ENCODE measurements at places on chromosomes 7 and 10.

- DNase-seq: no peak
These were observed 40.9 kb downstream of the NAMPT start for GRCh38 chr7:106243893-106244292.

DNA sequence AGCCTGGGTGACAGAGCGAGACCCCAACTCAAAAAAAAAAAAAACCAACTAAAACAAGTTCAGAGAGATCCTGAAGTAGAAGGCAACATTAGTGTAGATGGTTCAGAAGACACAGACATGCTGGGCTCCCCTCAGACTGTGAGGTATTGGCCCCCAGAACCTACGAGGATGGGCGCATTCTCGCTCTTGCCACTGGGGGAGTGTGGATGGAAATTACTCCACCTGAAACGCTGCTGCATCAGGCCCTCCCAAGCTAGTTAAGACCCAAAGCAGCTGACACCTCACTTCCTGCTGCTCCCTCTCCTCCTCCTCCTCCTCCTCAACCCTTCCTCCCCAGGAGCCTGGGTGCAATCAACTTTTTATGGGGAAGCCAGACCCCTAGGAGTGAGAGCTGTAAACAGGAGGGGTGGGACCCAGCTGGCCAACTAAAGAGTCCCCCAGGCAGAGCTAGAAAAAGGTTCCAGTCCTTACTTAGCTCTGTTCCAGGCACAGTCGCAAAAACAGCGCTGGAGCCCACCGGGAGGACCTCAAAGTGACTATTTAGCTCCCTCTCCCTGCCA, 7.4 kb downstream of the SH3PXD2A start:
- DNase-seq: no peak

- no peak for DNase-seq
These were observed 64.3 kb downstream of the ZRANB1 start for GRCh38 chr10:125006188-125006680.

DNA sequence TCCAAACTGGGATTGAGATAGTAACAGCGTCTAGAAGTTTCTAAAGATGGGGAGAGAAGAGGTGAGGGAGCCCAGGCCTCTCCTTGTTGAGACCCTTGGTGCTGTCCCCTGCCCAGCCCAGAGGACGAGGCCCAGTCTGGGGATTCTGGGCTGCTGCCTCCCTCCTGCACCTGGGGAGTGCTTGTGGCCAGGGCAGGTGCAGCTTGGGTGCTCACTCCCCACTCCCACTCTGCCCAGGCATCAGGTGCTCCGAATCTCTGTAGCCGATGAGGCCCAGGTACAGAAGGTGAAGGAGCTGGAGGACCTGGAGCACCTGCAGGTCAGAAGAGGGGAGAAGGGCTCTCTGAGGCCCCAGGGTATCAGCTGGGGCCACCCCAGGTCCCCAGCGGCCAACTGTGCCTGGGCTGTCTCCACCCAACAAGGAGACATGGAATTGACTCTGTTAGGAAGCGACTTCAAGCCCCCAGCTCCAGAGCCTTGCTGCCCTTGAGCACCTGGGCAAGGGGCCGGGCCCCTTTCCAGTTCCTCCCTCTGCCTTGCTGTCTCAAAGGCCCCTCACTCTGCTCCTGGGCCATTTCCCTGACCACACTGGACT, 664 bp downstream of the CPA1 start:
- no peak for DNase-seq

- peak; percentile 90 for DNase-seq
These were observed 18.6 kb upstream of the VDAC2 start for GRCh38 chr10:75191821-75192568.

DNA sequence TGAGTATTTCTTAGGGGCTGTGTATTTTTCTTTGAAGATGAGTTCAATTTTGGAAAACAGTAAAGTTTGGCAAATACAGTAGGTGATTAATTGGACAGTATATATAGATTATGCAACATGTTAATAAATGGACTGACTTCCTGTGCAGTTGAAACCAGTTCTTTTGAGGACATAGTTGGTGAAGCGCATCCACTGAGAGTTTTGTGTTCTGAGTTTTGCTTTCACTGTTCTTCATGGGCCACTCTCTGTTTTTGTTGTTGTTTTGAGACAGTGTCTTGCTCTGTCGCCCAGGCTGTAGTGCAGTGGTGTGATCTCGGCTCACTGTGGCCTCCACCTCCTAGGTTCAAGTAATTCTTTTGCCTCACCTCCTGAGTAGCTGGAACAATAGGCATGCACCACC, 109.0 kb downstream of the SDHAF3 start:
- no peak for DNase-seq

GRCh38 chr10:30819341-30820181, 190.0 kb upstream of the LYZL2 start:
- DNase-seq: no peak

- no peak for DNase-seq
These were observed 186.0 kb downstream of the JAZF1 start for GRCh38 chr7:27994639-27995038.

DNA sequence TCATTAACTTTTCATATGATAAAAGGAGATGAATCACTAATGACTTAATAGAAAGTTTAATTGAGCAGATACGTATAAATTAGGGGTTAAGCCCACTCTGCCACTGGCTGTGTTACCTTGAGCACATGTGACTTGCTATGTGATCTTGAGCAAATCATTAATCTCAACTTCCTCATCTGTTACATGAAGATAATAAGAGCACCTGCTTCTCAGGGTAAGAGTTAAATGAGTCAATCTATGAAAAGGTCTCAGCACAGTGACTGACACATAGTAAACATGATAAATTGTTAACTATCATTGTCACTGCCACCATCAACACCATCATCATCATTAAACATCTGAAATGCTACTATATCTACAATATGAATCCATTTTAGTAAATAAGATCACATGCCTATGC, 110.8 kb downstream of the TPK1 start:
- DNase-seq: peak; percentile 42

DNA sequence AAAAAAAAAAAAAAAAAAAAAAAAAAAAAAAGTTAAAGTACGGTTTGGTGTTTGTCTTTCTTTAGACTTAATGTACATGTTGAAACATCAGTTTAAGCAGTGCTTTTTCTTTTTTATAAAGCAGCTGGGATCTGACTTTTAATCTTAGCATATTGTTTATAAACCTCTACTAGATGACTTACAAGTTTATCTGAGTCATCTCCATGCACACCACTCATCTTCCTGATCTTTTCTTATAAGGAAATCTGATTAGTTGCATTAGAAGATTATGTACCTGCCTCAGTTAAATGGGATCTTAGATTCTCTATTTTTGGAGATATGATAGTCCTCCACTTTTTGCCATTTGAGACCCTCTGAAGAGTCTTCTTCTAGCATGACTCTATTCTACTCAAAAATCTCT, 391.9 kb upstream of the LRGUK start:
- no peak for DNase-seq

GRCh38 chr10:76942628-76943416, 694.8 kb downstream of the KCNMA1 start:
- DNase-seq: no peak

- DNase-seq: no peak
These were observed 42.4 kb downstream of the PNLIPRP3 start for GRCh38 chr10:116470071-116470470.

- DNase-seq: no peak
These were observed 9.3 kb downstream of the TCAF1 start for GRCh38 chr7:143892527-143893300.

DNA sequence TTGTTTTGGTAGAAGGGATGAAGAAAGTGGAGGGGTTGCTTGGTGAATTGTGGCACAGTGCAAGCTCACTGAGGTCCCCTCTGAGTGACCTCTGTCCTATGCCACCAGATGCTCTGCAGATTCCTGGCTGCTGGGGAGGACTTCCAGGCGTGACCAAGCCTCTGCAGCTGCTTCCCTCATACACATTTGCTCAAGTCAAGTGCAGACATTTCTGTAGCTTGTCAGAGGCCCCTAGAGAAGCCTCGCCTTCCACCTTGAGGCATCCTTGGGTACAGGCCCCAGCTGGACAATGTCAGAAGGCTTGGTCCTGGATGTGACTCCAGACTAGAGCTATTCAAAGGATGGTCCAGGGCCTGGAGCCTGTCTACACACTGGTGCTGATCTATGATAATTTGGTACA, 464.2 kb downstream of the PLXNA4 start:
- no peak for DNase-seq
